Uterus (tissue), 4 donors: ENCODE measurements at places on chromosomes 11 and 22. TPM values are rescaled to one million over a fixed set of nuclear protein-coding genes. Genes with fewer than 3 reads are reported as not detected.

The MS4A15 gene
- total RNA-seq = not detected

GRCh38 chr22:33962409-33962808, 42.1 kb upstream of the LARGE1 start:
- DNase-seq = no peak

GRCh38 chr11:91742155-91742554, 482.5 kb upstream of the FAT3 start:
- DNase-seq = no peak

- no peak for DNase-seq
Measured at GRCh38 chr11:68655406-68655805, 28.9 kb upstream of the GAL start.

- DNase-seq = no peak
Measured at GRCh38 chr11:8886322-8886721, 24.7 kb upstream of the AKIP1 start.

DNA sequence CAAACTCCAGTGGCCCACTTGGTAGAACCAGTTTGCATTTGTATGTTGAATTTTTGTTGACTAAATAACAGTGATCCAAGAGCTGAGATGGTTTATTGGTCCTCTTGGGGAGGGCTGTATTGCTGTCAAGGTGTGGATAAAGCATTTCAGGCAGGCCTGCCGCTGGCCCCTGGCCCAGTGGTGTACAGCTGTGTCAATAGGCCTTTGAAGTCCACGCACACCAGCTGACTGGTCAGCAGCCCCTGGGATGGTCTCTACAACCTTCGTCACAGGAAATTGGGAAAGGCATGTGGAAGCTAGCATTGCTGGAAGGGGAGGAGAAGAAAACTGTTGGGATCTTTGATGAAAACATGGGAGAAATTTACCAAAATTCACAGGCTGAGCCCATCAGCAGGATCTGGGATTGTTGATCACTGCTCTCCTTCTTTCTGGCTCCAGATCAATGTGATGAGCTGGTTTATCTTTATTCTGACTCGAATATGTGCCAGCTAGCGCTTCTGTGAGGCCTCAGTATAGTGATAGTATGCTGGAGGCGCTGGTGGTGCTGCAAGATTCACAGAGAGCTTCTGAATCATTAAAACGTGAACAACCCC, 12.5 kb upstream of the E2F8 start:
- DNase-seq = no peak

- no peak for DNase-seq
Measured at GRCh38 chr22:30266445-30267381, at the start of gene OSM. Gene OSM (minus strand): TSS chr22:30266851. CDS start chr22:30266799, 52 bp downstream.
